ENCODE measurements at places on chromosomes 3 and 15. TPM values are rescaled to one million over a fixed set of nuclear protein-coding genes. Genes with fewer than 3 reads are reported as not detected.

DNA sequence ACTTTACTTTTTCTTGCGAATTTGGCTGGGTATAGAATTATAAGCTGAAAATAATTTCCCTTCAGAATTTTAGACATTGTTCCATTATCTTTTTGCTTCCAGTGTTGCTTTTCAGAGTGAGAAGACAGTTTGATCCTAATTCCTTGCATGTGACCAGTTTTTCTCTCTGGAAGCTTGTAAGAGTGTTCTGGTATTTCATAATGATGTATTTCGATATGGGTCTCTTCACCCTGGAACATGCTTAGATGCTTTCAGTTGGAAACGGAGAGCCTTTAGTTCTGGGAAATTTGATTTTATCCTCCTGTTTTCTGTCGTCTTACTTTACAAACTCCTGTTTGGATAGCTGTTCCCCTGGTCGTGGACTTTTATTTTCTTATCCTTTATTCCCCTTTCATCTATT is 13.9 kb downstream of the ALPK3 start:
- DNase-seq: no peak

DNA sequence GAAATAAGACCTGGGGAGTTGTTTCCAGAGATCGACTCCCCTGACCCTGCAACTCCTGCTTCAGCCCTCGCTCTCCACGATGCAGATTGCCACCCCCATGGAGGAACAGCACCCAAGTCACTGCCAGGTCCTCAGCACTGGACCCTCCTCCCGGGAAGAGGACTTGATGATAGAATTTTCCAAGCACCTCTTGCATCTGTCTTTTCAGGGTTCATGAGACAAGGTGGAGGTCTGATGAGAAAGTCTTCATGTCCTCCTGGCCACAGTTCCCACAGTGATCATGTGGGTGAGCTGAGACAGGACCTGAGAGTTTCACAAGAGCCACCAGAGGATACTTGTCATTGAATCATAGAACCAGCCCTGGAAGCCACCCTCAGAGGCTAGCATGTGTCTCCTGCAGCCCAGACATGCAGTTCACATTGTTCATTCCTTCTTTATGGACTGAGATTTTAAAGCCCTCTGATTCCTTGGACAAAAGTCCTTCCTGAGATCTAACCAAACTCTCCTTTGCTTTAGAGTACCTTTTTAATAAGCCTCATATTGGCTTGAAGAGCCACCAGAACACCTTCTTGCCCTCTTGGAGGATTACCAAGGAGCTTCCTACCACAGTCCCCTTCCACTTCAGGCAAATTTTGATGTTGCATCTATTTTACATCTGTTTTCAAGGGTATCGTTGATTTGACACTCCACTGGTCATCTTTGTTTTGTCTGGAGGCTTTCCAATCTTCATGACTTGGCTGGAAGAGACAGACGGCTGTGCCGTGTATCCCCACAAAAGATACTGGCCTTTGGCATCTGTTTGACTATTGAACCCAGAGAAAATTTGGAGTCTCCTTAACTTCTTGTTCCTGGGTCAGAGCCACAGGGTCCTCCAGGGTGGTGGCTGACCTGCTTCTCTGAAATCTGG is 224.8 kb upstream of the BHLHE40 start:
- DNase-seq: no peak

- DNase-seq: no peak
Observed at GRCh38 chr3:18258492-18258891, 166.6 kb downstream of the SATB1 start.

DNA sequence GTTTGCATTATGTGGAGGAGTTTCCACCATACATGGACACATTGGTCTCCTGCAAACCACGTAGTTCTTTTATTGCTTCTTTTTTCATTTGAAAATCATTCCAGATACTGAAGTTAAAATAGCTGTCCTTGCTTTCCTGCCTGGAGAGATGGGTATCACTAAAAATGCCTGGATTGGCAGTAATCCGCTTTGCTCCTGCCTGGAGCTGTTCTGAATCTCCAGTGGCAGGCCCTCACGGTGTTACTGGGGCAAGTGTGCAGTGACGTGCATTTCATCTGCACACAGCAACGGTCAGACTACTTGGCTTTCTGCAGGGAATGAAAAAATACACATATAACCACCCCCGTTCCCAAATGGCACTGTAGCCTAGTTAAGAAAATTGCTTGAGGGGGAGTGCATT is 272.9 kb downstream of the IL5RA start:
- DNase-seq: peak; percentile 8

DNA sequence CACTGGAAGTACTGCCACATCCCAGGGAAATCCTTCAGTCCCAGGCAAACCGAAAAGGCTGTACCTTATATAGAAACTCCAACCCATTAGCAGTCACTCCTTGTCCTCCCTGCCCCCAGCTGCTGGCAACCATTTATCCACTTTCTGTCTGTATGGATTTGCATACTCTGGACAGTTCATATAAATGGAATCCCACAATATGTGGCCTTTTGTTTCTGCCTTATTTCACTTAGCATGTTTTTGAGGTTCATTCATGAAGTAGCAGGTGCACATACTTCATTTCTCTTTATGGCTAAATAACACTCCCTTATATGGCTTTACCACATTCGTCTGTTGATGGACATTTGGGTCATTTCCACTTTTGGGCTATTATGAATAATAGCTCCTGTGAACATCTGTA is 51.6 kb upstream of the CMTM8 start:
- no peak for DNase-seq

DNA sequence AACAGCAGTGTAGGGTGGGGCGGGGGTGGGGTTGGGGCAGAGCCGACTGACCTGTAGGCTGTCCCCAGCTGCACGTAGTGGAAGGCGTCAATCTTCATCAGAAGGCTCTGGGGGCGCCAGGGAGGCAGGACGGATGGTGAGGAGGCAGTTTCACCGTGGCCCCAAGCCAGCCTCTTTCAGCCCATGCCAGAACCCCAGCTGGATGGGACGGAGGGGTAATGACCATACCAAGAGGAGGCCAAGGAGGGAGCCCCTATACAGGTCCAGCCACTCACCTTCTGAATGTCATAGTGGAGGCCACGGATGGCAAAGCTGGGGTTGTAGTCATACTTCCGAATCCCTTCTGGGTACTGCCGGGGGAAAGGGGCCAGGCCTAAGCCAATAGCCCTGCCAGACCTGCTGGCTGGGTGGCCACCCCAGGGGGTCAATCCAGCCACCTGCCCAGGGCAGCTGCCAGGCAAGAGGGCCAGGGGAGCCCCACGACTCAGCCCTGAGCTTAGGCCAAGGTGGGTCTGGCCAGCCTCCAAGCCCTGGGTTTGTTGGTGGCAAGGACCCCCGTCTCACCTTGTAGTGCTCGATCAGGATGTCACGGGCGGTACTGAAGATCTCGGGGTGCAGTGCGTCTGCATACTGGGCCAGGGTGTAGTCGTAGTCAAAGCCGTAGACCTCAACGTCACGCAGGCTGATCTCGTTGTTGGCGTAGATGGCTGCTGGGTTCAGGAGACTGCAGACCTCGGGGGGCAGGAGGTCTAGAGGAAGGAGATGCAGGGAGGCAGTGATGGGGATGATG is 4.9 kb downstream of the NT5DC2 start:
- DNase-seq: no peak

DNA sequence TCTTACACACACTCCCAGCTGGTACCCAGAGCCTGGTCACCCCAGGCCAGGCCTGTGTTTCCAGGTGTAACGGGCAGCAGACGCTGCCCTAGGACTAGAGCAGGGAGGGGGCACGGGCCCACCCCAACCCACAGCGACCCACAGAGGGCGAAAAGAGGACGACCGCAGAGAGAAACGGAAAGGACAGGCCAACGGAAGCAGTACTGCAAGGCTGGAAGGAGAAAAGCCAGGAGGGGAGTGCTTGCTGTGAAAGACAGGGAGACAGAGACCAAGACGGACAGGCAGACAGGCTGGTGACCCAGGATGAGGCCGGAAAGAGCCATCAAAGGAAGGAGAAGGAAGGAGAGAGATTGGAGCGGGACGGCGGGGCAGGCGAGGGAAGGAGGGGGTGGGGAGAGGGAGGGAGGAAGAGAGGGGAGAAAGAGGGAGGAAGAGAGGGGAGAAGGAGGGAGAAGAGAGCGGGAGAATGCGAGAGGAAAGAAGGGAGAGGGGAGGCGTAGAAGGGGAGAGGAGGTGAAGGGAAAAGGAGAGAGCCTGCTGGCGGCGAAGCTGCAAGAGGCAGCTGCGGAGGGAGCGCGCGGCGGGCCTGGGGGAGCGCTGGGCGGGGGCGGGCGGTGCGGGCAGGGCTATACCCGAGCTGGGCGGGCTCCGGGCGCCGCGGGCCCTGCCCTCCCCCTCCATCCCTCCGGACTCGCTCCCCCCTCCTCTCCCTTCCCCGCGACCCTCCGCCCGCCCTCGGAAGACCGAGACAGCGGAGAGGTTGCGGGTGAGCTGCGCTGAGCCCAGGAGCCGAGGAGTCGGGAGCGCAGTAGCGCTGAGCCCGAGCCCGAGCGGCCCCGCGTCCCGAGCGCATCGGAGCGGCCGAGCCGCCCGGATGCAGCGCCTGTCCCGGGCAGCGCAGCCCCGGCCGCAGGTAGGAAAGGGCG is at the start of gene SLC6A1:
SLC6A1 (plus strand) TSS at position 732 of the 926 bp plus-strand sequence. CDS start 24,464 bp downstream, outside the sequence.
- DNase-seq: peak; percentile 66

GRCh38 chr3:94433811-94434210 is 370.9 kb downstream of the NSUN3 start:
- DNase-seq: no peak

- peak; percentile 56 for DNase-seq
Observed at GRCh38 chr3:4750306-4750968, 228.8 kb upstream of the BHLHE40 start.

ISG20 gene
- not detected for total RNA-seq

CA12 gene
- 8.7 TPM for total RNA-seq

TAMM41 gene
- 10.6 TPM for total RNA-seq

PCSK6 gene
- total RNA-seq: 15.4 TPM

UCN2 gene
- not detected for total RNA-seq
